Stimulated activated CD4-positive, alpha-beta T cell treated with anti-CD3 and anti-CD28 coated beads, TNF-alpha, amount 100 ng/mL, for 4 hours (primary cell): ENCODE measurements at places on chromosomes 5 and 9.

GRCh38 chr5:120550358-120550757, 86.3 kb downstream of the PRR16 start:
- DNase-seq, result no peak

GRCh38 chr5:136249678-136250266, 56.8 kb upstream of the SMIM32 start:
- no peak for DNase-seq

GRCh38 chr9:94622087-94622800, 17.1 kb downstream of the FBP1 start:
- DNase-seq, result no peak

- DNase-seq, result no peak
Measured at GRCh38 chr5:138952962-138953361, 77.8 kb upstream of the LRRTM2 start.

DNA sequence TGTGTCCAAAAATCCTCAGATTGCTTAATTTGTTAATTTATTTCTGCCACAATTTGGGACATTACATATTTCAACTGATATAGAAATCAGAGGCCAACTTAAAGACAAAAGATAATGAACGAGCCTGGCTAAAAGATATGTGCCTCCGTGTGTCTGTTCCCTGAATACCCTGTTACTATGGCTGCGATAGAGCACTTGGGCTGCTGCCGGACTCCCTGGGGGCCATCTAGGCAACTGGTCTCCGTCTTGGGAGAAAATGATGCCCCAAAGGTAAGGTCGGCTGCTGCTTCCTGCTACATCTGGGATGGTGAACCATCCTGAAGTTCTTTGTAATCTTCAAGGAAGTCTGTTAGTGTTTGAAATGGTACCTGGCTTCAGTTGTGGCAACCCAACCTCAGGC, 72.0 kb downstream of the RCL1 start:
- DNase-seq, result no peak
